Gastroesophageal sphincter (tissue), 4 donors: ENCODE measurements at places on chromosomes 6 and 20.

DNA sequence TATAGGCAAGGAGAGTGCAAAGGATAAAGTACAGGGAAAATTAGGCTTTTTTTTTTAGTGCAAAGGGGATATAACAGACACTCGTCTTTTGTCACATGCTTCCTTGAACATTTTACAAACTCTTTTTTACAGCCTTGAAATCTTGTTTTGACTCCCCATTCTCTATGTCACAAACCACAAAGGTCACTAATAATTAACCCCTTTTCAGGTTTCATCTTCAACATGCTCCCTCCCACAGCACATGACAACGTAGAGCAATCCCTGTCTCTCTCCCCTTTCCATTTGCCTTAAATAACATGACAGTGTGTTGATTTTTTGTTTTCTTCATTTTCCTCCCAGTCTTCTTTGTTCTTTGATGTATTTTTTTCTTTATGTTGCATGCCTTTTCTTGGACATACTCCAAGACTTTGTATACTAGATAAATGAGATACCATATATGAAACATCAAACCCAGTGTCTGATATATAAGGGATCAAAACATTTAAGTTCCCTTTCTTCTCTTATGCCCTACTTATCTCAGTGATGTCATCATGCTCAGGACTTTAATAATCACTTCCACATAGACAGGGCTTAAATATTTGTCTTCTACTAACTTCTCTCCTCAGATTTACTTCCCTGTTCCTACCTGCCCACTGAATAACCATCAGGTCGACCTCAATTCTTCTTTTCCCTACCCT is 378.7 kb upstream of the HSF2 start:
- no peak for ATAC-seq

DNA sequence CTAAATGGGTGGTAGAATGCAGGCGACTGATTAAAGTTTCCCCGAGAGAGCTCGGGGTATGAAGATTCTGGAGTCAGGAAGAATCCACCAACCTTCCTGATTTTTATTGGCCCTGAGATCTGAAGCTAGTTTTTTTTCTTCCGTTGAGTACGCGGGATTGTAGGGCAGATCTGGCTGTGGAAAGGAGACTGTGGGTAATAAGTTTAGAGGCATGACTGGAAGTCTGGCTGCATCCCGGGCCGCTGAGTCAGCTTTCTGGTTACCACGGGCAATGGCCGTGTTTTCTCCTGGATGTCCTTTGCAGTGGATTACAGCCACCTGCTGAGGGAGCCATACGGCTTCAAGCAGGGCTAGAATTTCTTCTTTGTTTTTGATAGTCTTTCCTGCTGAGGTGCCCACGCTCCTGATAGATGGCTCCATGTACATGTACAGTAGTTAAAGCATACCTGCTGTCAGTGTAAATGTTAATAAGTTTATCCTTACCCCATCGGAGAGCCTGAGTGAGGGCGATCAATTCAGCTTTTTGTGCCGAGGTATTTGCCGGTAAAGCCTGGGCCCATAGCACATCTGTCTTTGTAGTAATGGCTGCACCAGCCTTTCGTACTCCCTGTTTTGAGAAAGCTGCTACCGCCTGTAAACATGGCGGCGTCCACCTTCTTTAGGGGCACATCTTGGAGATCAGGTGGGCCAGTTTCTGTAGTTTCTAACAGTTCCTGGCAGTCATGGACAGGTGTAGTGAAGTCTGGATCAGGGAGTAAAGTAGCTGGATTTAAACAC is 154.0 kb downstream of the TRIM27 start:
- ATAC-seq, result no peak

GRCh38 chr6:156657296-156657695 is 119.9 kb upstream of the ARID1B start:
- ATAC-seq, result no peak

DNA sequence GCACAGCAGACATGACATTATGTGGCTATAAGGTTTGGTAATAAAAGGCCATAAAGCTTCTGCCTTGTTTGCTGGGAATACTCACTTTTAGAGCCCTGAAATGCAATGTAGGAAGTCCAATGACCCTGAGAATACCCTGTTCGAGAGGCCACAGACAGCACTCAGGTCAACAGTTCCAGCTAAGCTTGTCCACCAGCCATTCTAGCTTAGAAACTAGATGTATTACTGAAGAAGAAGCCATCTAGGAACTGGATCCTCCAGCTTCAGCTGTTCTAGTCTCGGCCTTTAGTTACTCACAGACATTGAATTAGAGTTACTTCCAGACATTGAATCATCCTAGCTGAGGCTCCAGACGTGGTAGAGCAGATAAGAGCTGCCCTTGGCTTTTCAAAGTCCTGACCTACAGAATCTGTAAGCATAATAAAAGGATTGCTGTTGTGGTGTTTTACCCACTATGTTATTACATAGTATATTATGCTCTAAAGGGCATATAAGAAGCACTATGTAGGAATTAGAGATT is 84.9 kb downstream of the MMS22L start:
- ATAC-seq, result no peak

DNA sequence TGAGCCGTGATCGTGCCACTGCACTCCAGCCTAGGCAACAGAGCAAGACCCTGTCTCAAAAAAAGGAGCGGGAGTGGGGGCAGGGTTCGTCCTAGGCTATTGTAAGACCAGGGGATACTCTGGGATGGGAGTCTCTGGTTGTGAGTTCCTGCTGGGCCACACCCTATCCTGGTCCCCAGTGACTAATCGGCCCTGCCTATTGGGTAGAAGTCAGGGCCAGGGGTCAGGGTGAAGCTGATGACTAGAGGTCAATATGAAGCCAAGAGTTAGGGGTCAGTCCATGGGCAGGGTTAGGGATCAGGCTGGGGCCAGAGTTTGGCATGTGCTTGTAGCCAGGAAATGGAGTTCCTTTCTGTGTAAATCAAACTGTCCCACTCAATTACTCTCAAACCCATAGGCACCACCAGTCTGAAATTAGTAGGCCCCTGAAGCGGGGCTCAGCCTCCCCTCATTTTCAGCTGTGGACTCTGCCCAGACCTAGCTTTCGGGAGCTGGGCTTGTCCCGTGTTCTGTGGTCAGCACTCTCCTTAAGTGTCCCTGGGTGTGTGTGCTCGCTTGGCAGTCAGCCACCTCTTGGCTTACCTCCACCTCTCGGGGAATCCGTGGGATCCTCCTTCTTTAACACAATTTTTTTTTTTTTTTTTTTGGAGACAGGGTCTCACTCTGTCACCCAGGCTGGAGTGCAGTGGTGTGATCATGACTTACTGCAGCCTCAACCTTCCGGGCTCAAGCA is 1.8 kb downstream of the HSPA12B start:
- ATAC-seq, result peak; percentile 40

GRCh38 chr20:22586645-22587310 is 2.4 kb upstream of the FOXA2 start:
- ATAC-seq, result no peak

DNA sequence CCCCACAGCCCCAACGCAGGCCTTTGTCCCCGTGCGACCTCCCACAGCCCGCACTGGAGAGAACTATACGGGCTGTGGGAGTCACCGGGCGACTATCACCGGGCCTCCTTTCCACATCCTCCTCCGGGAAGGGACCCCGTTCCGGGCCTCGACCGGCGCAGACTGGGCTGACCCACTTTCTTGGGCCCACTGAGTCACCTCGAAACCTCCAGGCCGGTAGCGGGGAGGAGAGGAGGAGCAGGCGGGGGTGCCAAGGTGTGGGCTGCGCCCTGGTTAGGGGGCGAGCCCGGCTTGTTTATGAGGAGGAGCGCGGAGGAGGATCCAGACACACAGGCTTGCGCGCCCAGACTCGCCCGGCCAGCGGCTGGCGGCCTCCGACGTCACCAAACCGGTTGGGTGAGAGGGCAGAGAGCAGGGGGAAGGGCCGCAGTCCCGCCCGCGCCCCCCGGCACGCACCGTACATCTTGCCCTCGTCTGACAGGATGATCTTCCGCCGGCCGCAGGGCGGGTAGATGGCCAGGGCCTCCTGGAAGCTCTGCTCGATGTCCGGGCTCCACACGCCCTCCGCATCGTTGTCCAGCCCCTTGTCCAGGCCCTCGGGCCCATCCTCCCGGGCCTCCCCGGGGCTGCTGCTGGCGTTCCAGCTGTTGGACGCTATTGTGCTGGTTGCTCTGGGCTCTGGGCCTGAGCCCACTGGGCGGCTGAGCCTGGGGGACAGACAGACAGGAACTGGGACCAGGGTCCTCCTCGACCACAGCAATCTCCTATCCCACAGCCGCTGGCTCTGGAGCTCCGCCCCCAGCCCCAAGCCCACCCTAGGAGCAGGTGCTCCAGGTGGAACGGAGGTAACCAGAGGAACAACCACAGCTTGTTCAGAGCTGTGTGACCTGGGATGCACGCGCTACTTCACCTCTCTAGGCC is 10.6 kb downstream of the TEAD3 start:
- peak; percentile 9 for ATAC-seq

DNA sequence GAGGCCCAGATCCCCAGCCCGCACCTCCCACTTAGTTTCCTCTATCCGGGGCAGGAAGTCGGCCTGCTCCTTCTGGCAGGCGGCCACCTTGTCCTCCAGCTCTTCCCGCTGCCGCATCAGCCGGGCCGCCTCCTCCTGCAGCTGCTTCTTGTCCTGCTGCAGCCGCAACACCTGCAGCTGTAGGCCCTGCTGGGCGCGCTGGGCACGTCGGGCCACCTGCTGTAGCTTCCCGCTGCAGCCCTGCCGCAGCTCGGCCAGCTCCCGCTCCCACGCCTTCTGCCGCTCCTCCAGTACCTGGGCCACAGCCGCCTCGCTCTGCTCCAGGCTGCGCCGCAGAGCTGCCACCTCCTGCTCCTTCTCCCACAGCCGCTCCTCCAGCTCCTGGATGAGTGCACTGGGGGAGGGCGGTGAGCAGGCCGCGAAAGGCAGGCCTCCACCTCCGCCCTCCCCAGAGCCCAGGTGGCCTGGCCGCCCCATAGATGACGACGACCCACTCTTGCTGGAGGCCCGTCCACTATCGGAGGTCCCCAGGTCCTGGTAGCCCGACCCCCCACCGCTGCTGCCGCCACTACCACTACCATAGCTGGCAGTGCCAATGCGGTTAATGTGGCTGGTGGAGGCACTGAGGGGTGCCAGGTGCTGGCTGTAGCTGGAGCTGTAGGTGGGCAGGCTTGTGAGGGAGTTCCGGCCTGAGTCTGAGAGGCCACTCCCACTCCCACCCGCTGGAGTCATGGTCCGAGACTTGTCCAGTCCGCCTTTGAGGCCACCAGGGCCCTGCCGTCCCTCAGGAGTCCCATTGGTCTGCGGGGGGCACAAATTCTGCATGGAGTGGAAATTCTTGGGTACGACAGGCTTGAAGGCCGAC is 6.0 kb upstream of the FASTKD5 start:
- no peak for ATAC-seq
